ENCODE measurements at places on chromosomes 12 and 14. TPM values are rescaled to one million over a fixed set of nuclear protein-coding genes. Genes with fewer than 3 reads are reported as not detected.
A peak's percentile ranks its signal among the peaks of the same experiment; 100 is the strongest.

The TOMM20L gene
- not detected for polyA plus RNA-seq

DNA sequence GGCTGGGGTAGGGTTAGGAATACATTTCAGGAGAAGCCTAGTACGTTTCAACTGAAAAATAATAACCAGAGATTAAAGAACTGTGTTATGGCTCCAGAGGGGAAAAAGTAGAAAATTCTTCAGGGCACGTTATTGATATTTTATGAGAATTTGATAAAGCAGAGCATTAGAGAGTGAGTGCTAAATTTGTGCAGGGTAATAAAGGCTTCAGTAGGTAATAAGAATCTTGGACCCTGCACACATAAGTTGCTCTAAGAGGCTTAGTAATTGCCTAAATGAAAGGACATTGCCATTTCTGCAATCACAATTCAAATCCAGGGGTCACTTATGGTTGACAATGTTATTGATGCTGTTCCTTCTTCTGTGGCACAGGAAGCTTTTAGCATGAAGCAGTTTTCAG lies 439.4 kb upstream of the DCN start:
- DNase-seq = no peak

The BMP4 gene
- polyA plus RNA-seq = 9.9 TPM

DNA sequence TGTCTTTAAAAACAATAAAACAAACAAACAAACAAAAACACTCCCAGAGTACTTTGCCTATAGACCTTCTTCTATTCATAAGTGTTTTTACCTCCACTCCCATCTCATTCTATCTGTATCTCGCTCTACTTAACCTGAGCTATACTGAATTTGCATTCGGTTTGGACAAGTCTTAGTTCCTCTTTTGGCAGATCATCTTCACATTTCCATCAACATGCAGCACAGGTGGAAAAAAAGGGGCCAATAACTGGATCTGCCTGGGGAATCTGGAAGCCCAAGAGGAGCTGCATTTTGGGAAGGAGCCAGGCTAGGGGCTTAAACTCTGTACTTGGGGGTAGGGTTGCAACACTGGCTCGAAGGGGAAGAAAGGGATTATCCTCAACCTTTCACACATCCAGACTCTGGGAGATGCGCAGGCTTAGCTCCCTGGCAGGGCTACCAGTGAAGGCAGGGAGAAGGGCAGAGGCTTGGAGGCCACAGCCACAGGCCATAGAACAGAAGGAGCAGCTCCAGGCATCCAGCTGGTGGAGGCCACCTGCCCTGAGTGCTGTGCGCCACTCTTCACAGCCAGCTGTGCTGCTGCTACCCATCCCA lies 4.1 kb downstream of the NINJ2 start:
- DNase-seq = no peak

GRCh38 chr12:31004666-31005065 lies 69.0 kb upstream of the DDX11 start:
- no peak for DNase-seq

DNA sequence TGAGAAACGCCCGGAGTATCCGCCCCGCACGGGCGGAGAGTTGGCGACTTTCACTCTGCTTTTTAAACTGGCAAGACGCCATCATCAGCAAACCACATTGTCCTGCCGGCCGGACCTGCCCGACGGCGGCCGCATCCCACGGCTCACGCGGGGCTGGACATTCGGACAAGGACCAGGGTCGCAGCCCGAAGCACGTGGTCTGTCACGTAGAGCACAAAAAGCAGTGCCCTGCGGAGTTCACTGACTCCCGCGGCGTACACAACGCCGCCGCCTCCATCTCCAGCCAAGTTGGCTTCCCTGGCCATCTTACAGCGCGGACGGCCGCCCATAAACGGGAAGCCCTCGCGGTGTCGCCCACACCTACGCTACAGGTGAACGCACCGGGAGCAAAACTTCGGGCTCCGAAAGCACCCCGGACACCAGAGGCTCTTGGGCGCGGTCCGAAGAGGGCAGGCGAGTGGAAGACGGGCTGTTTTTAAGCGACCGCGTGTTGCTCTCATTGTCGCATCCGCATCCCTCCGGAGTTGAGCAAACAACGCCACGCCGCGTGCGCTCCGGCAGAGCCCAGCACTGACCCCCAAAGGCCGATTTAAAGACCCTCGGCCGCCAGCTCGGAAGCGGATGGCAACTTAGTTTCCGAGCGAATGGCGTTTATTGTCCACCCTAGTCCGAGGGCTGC lies 966 bp downstream of the SINHCAF start:
- DNase-seq = peak; percentile 79

The WNT5B gene
- polyA plus RNA-seq = 3.4 TPM

- DNase-seq = no peak
Observed at GRCh38 chr12:125387206-125387605, 322.0 kb downstream of the AACS start.

DNA sequence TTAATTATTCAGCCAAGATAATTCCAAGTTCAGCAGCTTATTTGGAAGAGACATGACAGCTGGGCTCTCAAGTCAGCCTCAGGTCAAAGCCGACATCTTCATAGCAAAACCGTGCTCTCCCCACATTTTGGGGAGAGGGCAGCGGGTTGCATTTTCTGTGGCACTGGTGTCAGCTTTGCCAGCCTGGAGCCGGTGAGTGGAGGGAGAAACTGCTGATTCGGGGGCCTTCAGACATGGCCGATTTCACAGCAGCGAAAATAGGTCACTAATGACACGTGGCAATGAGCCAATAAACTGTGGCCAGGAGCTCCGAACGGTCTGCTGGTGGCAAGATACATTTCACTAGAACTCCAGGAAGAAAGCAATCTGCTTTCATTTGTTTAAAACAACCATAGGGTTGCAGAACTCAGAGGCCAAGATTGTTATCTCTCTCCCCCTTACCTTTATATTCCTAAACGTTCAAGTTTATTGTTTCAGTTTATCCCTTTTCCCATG lies 173.2 kb downstream of the CAND1 start:
- peak; percentile 63 for DNase-seq

DNA sequence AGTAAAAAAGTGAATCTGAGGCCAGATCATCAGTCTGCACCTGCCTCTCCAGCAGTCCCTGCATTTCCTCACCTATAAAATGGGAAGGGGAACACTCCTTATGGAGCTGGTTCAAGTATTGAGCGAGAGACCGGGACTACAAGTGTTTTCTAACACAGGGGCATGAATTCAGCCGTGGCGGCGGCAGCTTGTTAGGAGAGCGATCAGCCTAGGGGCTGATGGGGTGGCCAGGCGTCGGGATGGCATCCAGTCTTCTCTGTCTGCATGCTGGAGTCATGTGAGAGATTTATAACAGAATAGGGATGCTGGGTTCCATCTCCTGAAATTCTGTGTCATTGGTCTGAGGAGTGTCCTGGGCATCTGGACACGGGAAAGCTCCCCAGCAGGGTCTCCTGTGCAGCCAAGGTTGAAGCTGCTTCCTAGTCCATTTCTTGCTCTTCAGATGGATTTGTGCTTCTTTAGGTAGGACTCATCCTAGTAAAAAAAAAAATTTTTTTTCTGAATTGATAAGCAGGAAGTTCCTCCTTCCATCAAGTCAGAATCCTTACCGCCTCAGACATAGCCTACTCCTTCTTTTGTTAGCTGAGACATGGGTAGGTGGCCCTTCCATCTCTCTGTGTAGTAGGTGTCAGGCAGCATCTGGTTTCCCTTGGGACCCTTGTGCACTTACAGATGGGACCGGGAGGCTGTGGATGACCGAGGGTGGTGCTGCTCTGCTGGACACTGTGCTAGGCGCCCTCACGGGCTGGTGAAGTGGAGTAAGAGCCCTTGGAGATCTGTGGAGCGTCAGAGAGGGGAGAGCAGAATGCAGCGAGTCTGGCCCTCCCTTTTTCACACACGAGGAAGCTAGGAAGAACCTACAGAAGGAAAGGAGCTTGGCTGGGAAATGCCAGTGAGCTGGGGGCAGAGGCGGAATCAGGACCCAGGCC lies 146.7 kb downstream of the TSPAN9 start:
- no peak for DNase-seq

DNA sequence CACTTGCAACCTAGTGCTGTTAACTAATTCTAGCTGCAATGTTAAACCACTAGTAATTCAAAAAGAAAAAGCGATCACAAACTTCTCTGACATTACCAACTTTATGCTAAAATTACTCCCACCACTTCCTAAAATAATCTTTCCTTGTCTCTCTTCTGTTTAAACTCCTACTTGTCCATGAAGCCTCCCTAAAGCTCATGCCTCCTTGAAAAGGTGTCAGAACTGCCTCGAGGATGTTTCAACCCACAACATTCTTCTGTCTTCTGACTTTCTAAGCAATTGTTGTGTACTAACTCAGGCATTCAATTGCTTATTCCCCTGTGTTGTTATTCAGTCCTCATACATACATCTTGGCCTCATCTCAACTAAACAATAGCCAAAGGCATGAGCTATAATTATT lies 5.9 kb downstream of the GNPTAB start:
- DNase-seq = no peak

DNA sequence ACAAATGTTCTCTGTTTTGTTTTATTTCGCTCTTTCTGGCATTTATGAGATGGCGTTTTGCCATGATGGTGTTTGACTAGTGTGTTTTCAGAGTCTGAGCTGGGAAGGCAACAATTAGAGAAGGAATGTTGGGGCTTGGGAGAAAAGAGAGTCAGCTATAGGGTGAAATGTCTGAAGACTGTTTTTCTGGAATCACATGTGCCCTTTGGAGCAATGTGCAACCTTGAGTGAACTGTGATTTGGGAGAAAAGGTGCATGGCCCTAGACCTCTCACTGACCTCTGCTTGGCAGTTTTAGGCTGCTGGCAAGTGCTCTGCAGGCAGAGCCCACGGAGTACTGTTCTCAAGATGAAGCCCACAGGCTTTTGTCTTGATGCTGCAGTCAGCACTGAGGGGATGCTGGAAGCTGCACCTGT lies 379.9 kb upstream of the PDE3A start:
- peak; percentile 76 for DNase-seq

DNA sequence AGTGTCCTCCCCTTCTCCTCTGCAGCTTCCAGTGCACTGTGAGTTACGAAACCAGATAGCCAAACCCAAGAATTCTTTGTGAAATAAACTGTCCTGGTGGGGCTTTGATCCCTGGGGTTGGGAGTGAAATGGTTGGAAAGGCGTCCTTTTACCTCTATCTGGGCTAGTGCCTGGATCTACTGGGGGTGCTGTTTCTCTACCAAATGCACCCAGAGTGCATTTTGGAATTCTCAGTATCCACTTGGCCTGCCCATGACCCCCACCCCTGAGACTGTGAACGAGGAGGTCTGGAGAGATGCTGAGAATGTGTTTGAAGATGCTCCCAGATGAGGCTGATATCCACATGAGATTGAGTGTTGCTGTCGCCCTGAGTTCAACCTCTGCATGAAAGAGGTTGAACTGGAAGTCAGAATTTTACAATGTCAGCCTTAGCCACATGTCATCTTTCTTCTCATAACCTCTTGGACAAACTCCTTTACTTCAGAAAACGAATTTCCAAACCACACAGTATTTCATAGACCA lies 87.1 kb upstream of the CLMN start:
- no peak for DNase-seq

- no peak for DNase-seq
Observed at GRCh38 chr14:98741523-98741922, 530.5 kb downstream of the BCL11B start.

The BRMS1L gene
- polyA plus RNA-seq = 9.0 TPM

- DNase-seq = no peak
Observed at GRCh38 chr12:91328451-91328850, 145.8 kb upstream of the DCN start.

DNA sequence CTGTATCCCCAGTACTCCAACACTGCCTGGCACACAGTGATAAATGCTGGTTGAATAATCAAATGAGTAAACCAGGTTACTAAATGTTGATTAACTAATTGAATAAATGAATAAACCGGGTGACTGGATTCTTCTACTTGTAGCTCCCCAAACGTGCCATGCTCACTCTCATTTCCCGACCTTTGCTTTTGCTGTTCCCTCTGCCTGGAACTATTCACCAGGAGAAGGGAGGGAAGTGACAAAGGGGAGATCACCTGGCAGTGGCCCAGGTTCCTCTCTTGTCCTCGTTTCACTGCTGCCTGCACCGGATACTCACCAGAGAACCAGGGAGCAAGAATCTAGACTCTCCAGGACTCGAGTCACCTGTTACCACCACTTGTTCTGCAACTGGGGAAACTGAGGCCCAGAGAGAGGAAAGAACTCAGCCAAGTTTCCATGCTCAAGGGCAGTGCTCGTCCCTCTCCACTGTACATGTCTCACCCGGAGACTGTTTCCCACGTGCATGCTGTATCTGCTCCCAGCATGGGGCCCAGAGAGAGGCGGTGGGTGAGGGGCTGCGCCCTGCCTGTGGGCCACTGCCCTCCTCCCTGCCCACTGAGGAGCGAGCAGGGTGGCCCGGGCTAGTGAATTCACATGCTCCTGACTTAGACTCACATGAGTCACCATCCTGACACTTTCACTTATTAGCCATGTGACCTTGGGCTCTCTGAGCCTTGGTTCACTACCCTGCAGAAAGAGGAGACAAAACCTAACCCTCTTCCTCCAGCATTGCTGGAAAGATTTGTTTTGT lies 17.7 kb upstream of the POP5 start:
- peak; percentile 89 for DNase-seq

DNA sequence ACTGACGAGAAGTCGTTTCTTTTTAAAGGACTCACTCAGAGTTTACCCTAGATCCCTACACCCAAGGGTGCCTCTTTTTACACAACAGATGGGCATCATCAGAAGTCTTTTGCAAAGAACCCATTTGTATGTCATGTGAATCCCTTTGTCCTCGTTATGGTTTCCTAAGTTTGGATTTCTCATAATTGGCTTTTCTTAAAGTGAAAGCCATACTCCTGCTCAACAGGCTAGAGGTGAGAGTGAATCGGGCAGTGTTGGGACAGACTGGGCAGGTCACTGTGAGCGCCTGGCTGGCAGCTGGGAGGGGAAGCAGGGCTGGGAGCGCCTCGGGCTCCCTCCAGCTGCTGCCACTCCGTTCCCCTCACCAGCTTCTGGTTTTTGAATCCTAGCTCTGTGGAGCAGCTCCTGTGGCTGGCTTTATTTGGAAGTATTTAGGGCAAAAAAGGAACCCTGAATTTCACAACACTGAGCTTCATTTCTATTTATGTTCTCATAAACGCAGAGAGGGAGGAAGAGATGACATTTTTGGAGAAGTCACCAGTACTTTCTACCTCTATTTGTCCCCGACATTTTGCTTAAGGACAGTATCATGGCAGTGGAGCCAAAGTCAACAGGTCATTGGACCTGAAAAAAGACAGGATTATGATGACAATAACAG lies 63.8 kb upstream of the ACTN1 start:
- DNase-seq = no peak

The MMP17 gene
- 0.82 TPM for polyA plus RNA-seq

Measured in kidney (tissue), 22 donors.